ENCODE measurements at places on chromosomes 13 and 19. TPM values are rescaled to one million over a fixed set of nuclear protein-coding genes. Genes with fewer than 3 reads are reported as not detected.

CD79A gene
- not detected for total RNA-seq

AMER2 gene
- not detected for total RNA-seq

MAP2K2 gene
- 113 TPM for total RNA-seq

ZNF175 gene
- 8.7 TPM for total RNA-seq

PCP2 gene
- not detected for total RNA-seq

ZNF709 gene
- total RNA-seq = 2.6 TPM

ZNF416 gene
- total RNA-seq = 4.8 TPM

CCDC70 gene
- total RNA-seq = not detected

IGLON5 gene
- total RNA-seq = not detected

PLPP2 gene
- total RNA-seq = 0.38 TPM

CALR gene
- 571 TPM for total RNA-seq

DNA sequence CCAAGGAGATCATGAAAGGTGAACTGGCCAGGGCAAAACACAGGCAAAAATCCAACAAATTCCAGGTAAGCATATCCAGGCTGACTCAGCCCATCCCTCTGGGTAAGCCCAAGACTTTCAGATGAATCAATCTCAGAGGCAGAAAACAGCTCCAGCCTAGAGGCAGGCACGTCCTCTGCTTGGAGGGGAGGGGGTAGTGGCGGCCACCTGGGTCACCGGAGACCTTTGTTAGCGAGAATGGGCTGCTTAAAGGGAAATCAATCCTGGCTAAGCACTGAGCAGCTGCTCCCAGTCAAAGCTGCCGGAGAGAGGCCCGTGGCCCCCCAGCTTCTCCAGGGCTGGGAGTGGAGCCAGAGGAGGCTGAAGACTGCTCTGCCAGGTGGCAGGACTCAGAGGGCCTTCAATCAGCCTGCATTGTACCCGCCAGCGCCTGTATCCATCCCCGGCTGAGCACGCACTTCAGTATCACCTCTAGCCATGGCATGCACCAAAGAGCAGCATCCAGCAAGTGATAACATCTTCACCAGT lies 48.2 kb downstream of the PIN1 start:
- peak; percentile 14 for DNase-seq

GRCh38 chr13:69107436-69107835 lies 1000.2 kb upstream of the ATXN8OS start:
- DNase-seq = no peak

- no peak for DNase-seq
Observed at GRCh38 chr13:51576754-51577153, 7.5 kb upstream of the WDFY2 start.

DNA sequence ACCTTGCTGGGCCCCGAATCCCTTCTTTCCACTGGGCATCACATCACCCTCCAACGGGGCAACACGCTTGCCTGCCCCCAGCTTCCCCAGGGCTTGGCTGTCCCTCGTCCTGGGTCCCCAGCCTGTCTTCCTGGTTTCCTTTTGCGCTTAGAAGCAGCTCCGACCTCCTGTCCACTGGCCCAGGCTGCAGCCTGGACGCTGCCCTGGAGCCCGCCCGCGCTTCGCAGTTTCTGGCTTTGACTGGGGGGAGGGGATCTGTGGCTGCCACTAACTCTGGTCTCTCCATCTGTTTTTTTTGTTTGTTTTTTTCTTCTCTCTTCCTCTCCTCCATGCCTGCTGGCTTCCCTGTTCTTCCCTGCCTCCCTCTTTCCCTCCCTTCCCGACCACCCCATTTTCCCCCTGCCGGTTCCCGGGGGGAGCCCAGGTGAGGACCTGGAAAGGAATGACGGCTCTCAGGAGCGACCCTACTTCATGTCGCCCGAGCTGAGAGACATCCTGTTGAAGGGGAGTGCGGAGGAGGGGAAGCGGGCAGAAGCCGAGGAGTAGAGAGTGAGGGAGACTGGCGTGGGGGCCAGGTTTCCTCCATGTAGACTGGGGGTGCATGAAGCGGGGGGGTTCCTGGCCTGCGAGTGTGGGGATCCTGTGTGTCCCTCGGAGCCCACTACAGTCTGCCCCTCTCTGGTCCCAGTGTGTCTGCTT lies 11.5 kb upstream of the ILF3 start:
- no peak for DNase-seq

- no peak for DNase-seq
Observed at GRCh38 chr13:78659732-78660494, 958 bp upstream of the OBI1 start.

GRCh38 chr13:23995283-23996073 lies 98.2 kb upstream of the C1QTNF9B start:
- no peak for DNase-seq

- DNase-seq = no peak
Observed at GRCh38 chr13:31755803-31756212, 16.5 kb downstream of the RXFP2 start.

DNA sequence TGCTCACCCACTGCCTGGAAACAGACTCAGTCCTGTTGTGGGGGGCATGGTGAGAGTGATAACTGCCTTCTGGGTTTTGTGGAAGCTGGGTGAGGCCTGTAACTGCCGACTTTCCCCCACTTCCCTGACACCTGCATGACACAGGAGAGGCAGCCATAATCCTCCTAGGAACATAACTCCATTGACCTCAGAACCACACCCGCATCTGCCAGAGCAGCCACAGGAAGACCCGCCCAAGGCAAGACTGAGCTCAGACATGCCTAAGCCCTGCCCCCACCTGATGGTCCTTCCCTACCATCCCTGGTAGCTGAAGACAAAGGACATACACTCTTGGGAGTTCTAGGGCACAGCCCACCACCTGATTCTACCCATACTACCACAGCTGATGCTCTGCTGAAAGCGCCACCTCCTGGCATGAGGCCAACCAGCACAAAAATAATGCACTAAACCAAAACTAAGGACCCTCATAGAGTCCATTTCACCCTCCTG lies 326.7 kb downstream of the RBM26 start:
- DNase-seq = no peak

GRCh38 chr13:114077933-114078325 lies 54.5 kb downstream of the RASA3 start:
- no peak for DNase-seq

- DNase-seq = no peak
Observed at GRCh38 chr13:44504116-44504515, 72.0 kb downstream of the TSC22D1 start.

DNA sequence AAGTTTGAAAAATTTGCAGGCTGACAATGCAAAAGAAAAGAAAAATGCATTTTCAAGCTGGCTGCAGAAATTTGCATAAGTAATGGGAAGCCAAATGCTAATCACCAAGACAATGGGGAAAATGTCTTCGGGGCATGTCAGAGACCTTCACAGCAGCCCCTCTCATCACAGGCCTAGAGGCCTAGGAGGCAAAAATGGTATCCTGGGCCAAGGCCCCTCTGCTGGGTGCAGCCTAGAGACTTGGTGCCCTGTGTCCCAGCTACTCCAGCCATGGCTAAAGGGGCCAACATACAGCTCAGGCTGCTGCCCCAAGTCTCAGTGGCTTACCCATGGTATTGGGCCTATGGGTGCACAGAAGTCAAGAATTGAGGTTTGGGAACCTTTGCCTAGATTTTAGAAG lies 155.2 kb downstream of the B3GLCT start:
- DNase-seq = no peak

DNA sequence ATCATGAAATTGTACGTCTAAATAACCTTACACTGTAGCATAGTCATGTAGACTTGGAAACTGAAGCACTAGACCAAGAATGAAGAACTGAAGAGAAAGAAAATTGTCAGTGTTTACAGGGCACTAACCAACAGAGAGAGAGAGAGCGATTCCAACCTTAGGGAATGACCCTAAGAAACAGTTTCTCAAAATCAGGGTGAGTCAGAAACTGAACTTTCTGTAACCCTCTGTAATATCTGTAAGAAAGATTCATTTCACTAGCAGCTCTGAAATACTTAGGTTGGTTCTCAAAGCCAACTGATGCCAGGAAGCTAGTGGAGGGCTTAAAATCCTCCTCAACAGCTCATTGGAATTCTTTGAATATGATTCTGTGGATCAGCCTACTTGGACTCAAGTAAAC lies 936.9 kb downstream of the EFNB2 start:
- no peak for DNase-seq

Data from right cardiac atrium (tissue), 5 donors.